ENCODE measurements at places on chromosomes 12 and 14. TPM values are rescaled to one million over a fixed set of nuclear protein-coding genes. Genes with fewer than 3 reads are reported as not detected.
A peak's percentile ranks its signal among the peaks of the same experiment; 100 is the strongest.

DNA sequence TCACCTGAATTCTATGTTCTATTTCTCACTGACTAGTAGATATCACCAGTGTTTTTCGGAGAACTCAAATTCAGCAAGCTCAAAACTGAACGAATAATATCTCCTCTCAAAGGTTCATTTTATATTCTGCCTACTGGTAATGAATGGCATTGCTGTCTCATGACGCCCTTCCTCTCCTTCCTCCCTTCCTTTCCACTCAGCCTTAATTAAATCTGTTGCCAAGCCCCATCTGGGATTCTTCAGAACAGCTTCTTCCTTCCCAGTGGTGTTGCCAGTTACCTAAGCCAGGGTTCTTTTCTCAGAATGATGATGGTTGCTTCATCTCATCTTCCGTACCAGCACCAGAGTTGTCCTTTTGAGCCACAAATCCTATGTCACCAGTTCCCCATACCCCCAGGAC lies 143.2 kb downstream of the SYNE2 start:
- no peak for DNase-seq

DNA sequence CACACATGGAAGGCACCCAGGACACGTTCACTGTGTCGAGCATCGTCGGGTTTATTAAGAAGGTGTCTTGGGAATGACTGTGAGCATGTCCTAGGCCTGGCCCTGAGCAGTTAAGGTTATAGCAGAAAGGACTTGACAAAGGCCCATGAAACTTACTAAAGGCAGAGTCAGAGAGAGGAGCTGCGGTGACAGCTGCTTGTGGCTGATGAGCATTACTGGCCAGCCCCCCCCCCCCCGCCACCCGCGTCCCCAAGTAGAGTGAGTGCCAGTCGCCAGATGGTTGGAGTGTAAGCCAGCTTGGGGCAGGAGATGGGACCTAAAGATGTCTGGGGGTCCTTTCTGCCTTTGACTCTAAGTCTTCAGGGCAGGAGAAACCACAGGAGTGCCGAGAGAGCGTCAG lies 169.9 kb downstream of the TSPAN9 start:
- no peak for DNase-seq

GRCh38 chr14:20683125-20683890 lies 1.1 kb upstream of the RNASE4 start:
- DNase-seq: peak; percentile 91

DNA sequence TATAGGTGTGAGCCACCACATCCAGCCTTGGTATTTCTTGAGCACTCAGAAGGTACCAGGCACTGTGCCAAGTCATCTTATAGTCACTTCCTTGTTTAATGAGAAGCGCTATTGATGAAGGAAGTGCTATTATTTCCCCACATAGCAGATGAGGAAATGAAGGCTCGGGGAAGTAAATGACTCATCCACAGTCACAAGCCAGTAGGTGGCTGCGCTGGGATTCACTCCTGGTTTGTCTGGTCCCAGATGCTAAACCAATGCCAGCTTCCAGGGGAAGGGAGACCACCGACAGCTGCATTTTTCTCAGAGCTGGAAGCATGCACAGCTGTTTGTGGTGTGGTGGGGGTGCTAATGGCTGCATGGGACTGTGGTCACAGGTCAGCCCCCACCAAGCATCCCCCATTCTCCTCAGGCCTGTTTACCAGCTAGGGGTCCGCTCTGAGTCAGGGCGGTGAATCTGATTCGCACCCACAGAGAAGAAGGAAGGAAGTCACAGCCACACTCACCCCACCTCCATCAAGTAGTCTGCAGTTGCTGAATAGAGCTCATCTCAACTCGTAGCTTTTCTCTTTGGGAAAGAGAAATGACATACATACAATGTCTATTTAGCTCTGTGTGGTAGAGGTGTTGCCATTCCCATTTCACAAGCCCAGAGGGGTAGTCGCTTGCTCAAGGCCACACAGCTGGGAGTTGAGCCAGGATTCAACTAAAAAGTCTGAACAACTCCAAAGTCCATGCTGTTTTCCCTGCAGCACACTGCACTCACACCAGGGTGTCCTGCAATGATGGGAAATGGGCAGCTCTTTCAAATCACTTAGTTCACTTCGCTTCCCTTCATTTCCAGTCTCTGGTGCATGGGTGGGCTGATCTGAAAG lies 6.3 kb upstream of the LTBP2 start:
- no peak for DNase-seq

Gene AKAP5
- polyA plus RNA-seq: 9.3 TPM

DNA sequence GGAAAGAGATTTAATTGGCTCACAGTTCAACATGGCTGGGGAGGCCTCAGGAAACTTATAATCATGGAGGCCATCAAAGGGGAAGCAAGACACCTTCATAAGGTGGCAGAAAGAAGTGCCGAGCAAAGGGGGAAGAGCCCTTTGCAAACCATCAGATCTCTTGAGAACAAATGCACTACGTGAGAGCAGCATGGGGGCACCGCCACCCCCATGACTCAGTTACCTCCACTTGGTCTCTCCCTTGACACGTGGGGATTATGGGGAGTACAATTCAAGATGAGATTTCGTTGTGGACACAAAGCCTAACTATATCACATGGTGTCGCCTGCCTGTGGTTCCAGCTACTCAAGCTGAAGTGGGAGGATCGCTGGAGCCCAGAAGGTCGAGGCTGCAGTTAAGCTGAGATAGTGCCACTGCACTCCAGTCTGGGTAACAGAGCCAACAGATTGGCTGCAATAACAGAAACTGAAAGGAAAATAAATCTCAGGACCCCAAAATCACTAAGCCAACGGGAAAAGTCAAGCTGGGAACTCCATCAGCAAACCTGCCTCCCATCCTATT lies 10.0 kb upstream of the CDCA4 start:
- DNase-seq: no peak

GRCh38 chr14:65096323-65097089 lies 5.8 kb downstream of the MAX start:
- DNase-seq: no peak

DNA sequence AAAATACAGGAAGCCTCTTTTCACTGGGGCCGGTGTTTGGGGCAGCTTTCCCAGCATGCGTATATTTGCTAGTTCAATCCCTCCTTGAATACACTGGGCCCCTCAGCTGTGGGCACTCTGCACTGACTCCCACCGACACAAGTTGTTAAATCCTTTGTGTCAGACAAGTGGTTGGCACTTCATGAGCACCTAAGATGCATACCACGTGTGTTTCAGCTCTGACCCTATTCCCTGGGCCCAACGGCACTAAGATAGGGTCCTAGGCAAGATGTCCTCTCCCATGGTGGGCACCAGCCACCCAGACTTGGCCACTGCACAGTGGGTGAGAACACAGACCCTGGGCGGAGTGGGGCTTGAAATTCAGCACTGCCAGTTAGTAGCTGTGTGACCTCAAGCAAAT lies 173.8 kb downstream of the BCL11B start:
- no peak for DNase-seq

Gene GLT1D1
- 2.1 TPM for polyA plus RNA-seq

Gene FLVCR2
- polyA plus RNA-seq: 10.1 TPM

Gene PLBD1
- polyA plus RNA-seq: 43.7 TPM

Gene CHGA
- not detected for polyA plus RNA-seq

Gene GPX2
- 1.1 TPM for polyA plus RNA-seq

DNA sequence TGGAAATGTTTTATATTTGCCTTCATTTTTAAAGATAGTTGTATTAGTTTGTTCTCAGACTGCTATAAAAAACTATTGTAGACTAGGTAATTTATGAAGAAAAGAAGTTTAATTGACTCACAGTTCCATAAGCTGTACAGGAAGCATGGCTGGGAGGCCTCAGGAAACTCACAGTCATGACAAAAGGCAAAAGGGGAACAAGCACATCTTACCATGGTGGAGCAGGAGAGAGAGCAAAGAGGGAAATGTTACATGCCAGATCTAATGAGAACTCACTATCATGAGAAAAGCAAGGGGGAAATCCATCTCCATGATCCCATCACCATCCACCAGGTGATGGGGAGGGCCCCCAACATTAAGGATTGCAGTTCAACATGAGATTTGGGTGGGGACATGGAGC lies 35.5 kb upstream of the UNC79 start:
- DNase-seq: no peak

Gene INHBC
- polyA plus RNA-seq: 0.27 TPM

GRCh38 chr14:91140672-91141071 lies 26.8 kb downstream of the DGLUCY start:
- DNase-seq: no peak

DNA sequence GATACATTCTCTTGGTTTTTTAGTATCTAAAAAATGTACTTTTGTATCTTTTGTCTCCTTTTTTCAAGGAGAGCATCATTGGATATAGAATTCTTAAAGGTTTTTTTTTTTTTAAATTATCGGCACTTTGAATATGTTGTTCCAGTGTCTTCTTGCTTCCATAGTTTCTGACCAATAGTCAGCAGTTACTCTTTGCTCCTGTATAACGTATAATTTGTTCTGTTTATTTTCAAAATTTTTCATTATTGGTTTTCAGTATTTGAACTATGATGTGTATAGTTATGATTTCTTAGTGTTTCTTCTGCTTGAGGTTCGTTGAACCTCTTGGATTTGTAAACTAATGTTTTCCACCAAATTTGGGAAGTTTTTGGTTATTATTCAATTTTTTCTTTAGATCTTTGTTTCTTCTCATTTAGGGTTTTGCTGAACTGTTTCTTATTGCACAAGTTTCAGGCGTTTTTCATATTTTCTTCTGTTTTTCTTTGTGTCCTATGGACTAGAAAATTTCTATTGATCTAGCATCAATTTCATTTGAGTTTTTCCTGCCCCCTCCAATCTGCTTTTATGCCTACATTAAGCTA lies 93.9 kb downstream of the PLBD1 start:
- no peak for DNase-seq

- DNase-seq: no peak
Measured at GRCh38 chr14:100321473-100322137, 1.5 kb upstream of the SLC25A47 start.

DNA sequence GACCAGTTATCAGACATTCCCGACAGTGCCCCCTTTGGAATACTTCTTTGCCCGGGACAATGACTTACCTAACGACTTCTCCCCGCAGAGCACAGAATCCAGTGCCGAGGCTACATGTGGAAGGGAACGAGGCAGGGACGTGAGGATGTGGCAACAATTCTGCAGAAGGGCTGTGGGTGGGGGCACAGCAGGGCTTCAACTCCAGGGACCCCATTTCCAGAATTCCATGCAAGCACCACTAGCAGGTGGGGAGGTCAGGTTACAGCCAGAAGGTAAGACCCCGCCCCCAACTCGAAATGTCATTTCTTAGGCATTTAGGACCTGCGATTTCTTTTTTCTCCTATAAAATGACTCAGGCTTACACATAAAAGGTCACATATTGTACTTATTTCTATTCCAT lies 207.9 kb downstream of the TMEM132C start:
- no peak for DNase-seq

DNA sequence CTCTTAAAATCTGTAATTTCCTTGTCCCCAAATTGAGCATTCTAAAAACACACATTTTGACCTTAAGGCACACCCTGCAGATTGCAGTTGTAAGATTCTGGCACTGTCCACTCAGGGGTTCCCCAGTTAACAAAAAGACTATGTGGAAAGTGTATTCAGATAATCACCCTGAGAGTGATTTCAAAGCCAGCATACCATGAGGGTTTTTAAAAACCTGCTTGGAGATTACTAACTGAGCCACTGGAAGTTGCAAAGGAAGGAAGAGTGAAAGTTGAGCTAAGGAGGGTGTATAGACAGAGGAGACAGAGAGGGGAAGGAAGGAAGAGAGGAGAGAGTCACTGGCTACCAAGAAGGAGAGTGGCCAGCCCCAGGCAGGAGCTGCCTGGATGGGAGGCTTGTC lies 82.6 kb downstream of the EML1 start:
- DNase-seq: no peak

DNA sequence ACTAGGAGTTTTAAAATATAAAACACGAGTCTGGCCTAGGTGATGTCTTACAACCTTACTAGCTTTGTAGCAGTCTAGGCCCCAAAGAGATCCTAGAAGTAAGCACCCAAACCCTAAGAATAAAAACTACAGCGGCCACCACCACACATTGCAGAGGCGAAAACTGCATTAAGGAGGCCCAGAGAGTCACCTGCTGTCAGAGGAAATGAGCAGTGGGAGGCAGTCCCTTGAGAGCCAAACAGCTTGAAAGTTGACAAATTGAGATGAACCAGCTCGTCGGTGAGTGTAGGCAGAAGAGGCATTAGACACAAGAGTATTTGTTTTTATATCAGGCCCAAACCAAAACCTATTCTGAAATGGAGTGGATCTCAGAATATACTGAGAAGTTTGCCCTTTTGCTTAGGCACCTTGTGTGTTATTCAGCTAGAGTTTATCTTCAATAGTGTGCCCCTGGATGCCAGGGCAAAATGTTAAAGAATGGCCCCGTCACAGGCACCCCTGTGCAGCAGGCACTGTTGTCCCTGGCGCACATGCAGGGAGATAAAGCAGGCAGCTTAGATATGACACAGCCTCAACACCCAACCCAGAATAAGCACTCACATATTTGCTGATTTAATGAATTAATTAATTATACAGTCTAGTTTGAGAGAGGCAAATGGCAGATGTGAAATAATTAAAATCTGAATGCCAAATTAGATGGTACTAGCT lies 56.7 kb downstream of the TTC7B start:
- no peak for DNase-seq
